ENCODE measurements at places on chromosomes 16 and 17.

DNA sequence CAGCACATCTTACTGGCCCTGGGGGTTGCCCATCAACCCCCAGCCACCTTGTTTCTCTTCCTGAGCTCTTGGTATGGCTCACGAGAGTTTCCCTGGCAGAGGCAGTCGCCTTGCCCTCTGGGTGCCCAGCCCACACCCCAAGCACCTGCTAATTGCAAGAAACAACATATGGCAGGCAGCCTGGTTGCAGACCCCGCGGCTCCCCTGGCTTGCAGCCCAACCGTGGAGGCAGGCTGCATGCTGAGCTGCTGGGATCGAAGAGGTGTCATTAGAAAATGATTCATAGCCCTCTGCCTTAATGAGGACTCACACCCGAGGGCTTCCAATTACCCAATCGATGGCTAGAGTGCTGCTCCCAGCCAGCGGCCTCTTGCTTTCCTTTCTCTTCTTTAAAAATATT, 115.7 kb downstream of the TMEM114 start:
- no peak for DNase-seq

- DNase-seq, result peak; percentile 57
Measured at GRCh38 chr17:19418251-19418992, 7.4 kb downstream of the RNF112 start.

DNA sequence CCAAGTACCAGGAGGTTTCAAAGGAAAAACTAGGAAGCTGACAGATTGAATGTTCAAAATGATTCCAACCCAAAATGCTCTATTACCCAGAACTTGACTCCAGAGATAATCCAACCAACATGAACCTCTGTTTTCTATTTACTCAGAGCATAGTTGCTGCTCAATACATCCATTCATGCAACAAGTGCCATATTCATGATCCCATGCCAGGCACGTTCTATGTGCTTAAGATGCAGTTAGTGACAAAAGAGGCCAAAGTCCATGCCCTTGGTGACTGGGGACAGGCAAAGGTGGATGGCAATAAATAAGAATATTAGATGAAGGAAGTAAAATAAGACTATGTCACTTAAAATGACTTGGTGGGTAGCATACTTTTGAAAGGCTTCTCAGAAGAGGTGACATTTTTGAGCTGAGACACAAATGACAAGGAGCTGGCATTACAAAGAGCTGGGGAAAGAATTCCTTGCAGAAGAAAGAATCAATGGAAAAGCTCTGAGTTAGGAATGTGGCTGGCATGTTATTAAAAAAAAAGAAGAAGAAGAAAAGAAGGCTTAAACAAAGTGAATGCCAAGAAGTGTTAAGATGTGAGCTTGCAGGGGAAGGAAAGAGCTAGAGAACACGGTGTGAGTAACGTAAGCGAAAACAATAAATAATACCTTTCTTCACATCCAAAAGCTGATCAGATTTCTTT, 34.5 kb downstream of the TOX3 start:
- no peak for DNase-seq

- peak; percentile 40 for DNase-seq
Measured at GRCh38 chr16:50153596-50154419, 702 bp downstream of the TENT4B start.

GRCh38 chr17:73982871-73983270, 220.6 kb upstream of the RPL38 start:
- DNase-seq, result no peak

DNA sequence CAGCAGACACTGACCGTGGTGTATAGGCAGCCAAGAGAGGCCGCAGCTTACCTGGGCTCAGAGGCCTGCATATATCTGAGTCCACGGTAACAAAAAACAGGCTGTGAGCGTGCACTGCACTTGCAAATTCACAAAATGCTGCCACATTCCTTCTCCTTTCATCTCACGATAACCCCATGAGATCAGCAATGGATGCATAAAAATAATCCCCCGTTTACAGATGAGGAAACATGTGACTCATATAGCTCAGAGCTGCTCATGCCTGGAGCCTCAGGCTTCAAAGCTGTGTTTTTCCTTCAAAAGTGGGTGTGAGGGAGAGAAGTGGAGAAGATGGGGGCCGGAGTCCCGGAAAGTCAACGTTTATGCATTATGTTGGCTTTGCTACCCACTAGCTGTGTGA, 118.3 kb upstream of the FOXF1 start:
- peak; percentile 4 for DNase-seq

- DNase-seq, result no peak
Measured at GRCh38 chr17:82334204-82334621, 647 bp upstream of the SECTM1 start.

- no peak for DNase-seq
Measured at GRCh38 chr17:57486882-57487301, 230.6 kb downstream of the MSI2 start.

GRCh38 chr17:46078675-46079074, 79.6 kb downstream of the STH start:
- DNase-seq, result no peak

DNA sequence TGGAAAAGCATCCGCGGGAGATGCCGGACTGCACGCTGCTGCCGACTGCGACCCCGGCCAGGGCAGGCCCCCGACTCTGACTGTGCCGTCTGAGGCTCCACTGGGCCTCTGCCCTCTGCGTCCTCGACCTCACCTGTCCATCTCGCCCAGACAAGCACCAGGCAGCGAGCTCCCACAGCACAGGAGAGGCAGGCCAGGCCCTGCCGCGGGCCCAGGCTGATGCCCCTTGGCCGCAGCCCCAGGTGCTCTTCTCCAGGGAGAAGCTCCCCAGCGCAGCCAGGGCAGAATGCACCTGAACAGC, 98.1 kb upstream of the DNAH17 start:
- no peak for DNase-seq

DNA sequence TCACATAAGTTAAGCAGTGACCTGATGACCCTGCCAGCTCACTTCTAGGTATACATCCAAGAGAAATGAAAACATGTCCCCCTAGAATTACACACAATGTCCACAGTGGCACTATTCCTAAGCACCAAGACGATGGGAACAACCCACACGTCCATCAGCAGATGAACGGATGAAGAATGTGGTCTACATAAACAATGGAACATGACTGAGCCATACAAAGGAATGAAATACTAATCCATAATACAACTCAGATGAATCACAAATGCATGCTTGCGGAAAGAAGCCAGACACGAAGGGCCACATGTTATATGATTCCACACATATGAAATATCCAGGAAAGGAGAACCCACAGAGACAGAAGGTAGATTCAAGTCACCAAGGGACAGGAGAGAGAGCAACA, 17.4 kb downstream of the USP22 start:
- no peak for DNase-seq

GRCh38 chr17:34051046-34051445, 204.0 kb upstream of the CCL2 start:
- no peak for DNase-seq

GRCh38 chr17:3534881-3535252, 22.7 kb downstream of the TRPV3 start:
- DNase-seq, result peak; percentile 34

DNA sequence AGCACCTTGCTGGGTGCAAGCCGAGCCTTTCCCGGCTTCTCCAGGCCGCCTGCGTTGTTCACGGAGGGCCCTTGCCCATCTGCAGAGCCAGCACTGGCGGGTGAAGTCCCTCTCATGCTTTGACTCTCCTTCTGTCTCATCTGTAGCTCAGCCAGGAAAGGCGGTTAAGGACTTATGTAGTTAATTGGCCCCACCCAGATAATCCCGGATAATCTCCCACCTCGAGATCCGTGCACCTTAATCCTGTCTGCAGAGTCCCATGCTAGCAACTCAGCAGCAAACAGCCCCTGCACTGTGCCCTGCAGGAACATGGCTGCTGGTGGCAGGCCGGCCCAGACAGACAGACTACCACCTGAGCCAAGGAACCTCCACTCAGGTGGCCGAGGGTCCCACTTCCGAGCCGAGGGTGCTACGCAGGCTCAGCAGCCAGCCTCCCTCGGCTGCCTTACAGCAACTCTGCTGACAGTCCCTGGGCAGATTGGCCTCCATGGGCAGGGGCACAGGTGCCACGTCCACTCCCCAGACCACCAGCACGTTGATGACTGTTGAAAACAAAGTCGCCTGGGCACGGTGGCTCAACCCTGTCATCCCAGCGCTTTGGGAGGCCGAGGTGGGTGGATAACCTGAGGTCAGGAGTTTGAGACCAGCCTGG, 16.9 kb downstream of the RAB40C start:
- DNase-seq, result no peak

DNA sequence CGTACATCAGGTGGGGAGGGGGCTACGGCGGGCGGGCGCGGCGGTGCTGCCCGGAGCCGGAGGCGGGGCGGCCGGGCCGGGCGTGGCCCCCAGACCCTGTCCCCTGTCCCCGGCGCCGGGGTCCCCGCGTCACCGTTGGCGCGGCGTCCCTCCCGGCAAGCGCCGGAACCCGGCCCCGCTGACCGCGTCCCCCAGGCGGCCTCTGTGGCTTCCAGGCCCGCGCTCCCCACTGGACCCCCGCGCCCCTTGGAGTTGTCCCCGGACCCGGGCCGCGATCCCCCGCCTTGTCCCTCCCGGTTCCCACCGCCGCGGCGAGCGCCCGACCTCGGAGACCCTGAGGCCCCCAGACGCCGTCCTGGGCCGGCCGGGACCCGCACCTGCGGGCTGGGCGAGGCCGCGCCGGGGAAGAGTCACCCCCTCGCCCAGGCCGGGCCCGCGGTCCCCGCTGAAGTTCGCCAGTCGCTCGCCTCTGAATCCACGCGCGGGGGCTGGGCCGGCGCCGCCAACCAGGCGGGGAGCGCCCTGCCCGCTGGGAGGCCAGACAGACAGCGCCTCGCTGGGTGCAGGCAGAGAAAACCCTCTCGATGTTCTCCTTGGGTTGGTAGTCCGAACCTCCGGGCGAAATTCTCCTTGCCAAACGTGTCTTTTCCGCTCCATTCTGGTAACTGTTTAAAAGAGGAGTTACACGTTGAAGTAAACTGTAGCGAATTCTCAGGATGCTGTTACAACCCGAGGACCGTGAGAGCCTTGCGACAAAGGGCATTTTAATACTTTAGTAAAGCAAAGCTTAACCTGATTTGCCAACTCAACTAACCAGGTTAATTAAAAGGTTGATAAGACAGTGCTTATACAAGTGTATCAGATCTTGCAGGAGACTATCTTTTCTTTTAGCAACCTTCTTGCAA, 761 bp downstream of the GAN start:
- DNase-seq, result peak; percentile 61

DNA sequence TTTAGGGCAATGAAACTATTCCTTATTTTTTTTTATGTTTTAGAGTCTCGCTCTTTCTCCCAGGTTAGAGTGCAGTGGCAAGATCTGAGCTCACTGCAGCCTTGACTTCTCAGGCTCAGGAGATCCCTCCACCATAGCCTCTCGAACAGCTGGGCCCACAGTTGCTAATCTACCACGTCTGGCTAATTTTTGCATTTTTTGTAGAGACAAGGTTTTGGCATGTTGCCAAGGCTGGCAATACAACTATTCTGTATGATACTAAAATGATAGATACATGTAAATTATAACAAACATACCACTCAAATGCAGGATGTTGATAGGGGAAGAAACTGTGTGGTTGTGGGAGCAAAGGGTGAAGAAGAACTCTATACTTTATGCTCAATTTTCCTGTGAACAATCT, 401.3 kb downstream of the ZFHX3 start:
- no peak for DNase-seq

DNA sequence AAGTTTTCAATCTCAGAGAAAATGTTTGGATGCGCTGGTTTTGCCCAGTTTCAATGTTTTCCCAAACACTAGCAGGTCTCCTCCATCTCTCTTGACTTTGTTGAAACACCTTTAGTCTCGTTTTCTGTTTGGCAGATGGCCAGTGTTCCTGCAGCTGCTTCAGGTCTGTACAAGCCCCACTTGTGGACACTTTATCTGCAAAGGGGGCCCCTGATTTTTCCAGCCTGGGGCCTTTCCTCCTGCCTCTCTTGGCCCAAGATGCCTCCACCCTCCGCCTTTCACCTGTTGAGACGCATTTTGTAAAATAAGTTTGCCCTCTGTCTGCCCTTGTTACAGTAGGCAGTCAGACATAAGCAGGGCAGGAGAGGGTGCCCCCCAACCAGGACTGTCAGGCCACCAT, 21.8 kb upstream of the PRM1 start:
- no peak for DNase-seq

GRCh38 chr17:57535249-57535966, 209.7 kb downstream of the CCDC182 start:
- no peak for DNase-seq

GRCh38 chr17:38464723-38465390, 36.6 kb downstream of the ARHGAP23 start:
- DNase-seq, result peak; percentile 67

- no peak for DNase-seq
Measured at GRCh38 chr17:30165960-30166359, 49.3 kb downstream of the NSRP1 start.

DNA sequence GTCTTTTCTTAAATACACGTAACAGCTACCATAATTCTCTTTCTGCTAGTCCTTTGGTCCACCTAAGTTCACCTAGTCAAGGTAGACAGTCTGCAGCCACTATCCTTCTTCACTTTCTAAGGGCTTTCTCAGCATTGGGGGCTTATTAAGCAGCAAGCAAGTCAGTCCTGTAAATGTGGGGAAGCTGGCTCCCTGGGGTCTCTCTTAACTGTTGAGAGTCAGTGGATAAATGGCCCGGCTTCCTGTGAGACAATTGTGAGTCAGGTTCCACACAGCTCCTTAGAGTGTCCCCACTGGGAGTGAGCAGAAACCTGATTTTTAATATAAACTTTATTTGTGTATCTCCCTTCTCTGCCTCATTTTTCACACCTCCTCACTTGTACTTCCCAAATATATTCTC, 132.1 kb downstream of the CDH13 start:
- no peak for DNase-seq

DNA sequence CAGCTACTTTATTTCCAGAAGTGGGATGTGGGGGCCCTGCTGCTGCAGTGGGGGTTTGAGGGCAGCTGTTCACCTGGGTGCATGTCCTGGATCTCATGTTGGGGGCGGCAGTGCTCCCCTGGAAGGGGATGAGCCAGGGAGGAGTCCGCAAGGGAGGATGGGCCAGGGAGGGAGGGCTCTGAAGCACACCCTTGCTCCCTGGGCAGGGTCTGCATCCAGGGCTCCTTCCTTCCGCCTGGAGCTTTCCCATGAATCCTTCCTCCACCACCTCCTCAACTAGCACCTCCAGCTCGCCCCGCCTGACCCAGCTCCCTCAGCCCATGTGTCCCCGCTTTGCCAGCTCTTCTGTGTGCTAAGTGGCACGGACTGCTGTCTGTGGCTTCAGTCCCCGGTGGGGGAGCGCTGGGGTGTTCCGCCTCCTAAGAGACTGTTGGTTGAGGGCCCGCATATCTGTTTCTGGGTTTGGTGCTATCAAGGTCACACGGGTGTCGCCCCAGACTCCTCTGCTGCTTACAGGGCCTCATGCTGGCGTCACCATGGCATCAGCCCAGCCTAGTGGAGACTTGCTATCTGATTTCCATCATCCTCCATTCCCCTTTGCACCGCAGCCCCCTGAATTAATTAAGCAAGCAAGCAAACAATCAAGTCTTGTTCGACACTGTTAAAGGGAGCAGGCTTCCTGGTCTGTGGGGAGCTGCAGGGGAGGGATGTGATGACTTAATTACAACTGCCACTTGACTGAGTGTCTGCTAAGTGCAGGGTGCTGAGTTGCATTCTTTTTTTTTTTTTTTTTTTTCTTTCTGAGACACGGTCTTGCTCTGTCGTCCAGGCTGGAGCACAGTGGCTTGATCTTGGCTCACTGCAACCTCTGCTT, 71.8 kb downstream of the PRKCA start:
- peak; percentile 83 for DNase-seq
